ENCODE measurements at places on chromosomes 6 and 20.

- DNase-seq, result no peak
These were observed 106.4 kb upstream of the ASCC3 start for GRCh38 chr6:100987556-100987955.

GRCh38 chr20:20299904-20300303 lies 68.0 kb upstream of the INSM1 start:
- no peak for DNase-seq

GRCh38 chr6:76004202-76004601 lies 68.3 kb downstream of the IMPG1 start:
- DNase-seq, result no peak

GRCh38 chr6:72956272-72956671 lies 269.0 kb downstream of the KHDC1L start:
- DNase-seq, result no peak

DNA sequence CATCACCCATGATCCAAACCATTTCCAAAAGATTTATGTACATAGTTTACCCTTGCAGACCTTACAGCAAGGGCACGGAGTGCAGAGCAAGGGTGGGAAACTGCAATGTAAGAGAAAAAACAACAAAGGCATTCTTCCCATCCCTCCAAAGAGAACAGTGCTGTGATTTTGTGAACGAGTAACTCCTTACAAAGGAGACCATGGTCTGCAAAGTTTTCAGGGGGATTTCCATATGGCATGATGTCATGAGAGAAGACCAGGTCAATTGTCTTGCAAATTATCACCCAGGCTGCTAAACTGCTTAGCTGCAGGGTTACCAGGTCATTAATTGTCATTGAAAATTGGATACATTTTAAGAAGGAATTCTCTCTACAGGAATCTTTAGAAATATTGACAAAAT lies 58.3 kb downstream of the LAMP5 start:
- DNase-seq, result no peak

GRCh38 chr6:28775405-28776129 lies 148.2 kb downstream of the TRIM27 start:
- no peak for DNase-seq

DNA sequence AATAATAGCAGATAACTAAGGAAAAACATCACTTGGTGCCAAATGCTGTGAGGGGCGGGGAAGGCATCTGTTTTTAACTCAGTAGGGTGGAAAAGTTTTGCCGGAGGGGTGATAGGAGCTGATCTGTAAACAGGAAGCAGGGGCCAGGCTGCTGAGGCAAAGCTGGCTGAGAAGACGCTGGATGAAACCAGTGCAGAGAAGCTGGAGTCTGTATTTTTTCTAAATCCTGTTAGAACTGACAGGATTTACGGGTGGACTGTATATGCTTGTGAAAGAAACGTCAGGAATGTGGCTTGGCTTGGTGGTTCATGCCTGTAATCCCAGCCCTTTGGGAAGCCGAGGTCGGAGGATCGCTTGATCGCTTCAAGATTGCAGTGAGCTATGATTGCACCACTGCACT lies 5.6 kb downstream of the PCMTD2 start:
- DNase-seq, result no peak

DNA sequence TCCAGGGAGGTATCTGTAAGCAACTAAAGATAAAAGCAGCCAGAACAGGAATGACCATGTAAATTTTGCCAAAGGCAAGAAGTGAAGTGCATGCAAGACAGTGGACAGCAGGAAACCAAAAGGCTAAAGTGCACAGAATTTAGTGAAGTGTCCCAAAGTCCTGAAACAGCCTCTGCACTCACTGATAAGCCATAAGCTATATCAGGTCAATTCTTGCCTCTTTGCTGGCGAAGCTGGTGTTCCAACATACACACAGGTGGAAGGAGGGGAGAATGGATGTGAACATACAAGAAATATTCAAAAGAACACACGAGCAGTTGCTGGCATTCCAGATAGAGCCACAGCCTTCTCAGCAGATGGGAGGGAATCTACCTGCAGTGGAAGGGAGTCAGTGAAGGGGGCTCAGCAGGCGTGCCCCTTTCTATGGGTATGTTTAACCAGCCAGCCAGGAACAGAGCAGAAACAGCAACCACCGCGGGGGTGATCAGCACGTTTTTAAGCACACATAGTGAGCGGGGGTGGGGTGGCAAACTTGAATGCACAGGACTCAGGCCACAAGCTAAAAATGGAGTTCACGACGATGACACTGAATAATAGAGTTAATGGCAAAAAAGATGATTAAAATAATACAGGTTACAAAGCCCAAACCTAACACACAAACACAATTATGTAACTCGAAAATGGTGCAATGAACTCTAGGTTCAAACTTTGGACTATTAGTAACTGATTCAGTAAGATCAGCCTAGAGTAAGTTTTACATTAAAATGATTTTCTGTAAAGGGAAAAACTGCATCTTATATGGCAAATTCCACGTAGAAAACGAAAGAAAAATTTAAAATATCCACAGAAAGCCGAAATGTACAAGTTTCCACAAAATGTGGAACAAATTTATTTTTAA lies 1.2 kb downstream of the ECI2 start:
- DNase-seq, result peak; percentile 21
